Forelimb muscle (tissue), 1 donor: ENCODE measurements at places on chromosomes 7 and 10. TPM values are rescaled to one million over a fixed set of nuclear protein-coding genes. Genes with fewer than 3 reads are reported as not detected.

GRCh38 chr7:121440857-121441503, 44.9 kb upstream of the FAM3C start:
- no peak for DNase-seq

- DNase-seq: no peak
Observed at GRCh38 chr10:132445516-132446194, 48.7 kb downstream of the PWWP2B start.

DNA sequence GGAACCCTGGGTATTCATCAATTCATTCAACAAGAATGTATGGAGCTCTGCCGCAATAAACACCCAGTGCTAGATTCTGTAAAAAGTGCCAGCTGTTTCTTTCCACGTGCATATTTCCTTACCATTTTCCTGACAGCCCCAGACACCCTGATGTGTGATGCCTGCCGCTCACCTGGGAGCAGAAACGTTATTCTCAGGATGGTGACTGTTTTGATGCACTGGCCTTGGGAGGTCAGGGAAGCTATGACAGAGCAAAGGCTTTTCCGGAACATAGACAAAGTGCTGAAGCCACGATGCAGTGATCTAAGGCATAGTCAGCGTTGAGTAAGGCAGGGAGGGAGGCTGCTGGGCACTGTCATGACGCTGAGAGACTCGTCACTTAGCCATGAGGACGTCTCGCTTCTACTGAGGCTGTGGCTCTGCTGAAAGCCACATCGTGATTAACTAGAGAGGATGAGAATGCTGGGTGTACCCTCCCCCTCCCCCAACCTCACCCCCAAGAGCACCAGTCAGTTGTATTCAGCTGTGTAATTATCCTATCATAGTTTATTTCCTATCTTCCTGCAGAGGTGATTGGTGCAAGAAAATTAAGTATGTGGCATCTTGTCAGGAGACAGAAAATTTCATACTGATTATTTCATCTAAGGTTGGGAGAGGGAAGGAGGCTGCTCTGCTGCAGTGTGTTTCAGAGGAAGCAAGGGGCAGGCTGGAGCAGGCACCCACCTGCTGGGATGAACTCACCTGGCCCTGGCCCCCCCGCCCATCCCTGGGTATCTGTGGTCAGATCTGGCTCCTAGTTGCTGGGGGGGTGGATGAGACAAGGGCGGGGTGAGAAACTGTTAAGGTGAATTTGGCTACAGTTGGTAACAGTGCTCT, 48.8 kb upstream of the SMNDC1 start:
- no peak for DNase-seq

GRCh38 chr10:113527211-113527906, 25.5 kb upstream of the HABP2 start:
- DNase-seq: no peak

DNA sequence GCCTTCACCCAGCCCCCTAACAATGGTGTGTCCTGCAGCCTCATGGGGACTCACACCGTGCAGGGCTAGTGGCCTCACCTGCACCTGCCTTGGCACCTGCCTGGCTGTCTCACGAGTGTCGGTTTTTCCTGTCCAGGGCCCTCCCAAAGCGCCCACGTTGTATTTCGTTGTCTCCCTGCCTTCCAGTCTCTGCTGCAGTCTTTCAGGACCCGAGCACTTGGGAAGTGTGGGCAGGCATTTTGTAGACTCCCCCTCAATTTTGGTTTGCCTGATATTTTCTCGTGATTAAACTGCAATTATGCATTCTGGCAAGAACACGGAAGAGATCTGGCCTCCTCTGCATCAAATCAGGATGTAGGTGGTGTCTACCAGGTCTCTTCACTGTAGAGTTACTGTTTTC, 17.9 kb downstream of the BNIP3 start:
- no peak for DNase-seq

GRCh38 chr10:79318369-79318768, 28.9 kb upstream of the PPIF start:
- DNase-seq: no peak

DNA sequence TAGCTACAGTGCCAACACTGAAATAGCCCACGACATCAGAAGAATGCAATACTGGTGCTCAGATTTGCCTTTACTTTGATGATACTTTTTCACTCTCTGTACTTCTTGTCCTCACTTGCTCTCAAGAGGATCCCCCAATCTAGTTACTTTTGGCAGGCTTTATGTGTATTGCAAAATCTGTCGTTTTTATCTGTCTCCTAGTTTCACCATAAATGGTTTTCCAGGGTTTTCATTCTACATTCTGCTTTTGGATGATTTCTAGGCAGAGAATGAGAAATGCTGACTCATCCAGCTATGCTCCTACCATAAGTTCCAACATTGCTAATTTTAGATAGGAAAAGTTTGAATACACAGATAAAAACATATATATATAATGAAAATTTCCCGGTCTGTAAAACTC, 659.5 kb upstream of the NRG3 start:
- DNase-seq: no peak

DNA sequence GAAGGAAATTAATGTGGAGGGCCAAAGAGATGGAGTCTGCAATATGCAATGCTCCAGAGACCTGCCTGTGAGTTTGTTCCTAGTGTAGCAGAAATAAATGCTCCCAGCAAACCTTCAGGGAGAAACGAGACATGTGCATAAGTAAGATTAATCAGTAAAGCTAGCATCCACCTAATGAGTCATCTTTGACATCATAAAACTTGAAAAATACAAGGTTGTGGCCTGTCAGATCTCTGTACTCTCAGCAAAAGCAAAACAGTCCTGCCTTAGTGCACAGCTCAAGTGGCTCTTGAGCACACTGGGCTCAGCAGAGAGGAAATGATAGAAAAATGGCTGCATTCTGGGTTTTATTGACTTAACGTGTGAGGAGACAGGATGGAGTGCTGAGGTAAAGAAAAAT, 32.5 kb upstream of the ERCC6 start:
- no peak for DNase-seq

GRCh38 chr7:99005776-99006175, 127.4 kb downstream of the TRRAP start:
- DNase-seq: no peak

DNA sequence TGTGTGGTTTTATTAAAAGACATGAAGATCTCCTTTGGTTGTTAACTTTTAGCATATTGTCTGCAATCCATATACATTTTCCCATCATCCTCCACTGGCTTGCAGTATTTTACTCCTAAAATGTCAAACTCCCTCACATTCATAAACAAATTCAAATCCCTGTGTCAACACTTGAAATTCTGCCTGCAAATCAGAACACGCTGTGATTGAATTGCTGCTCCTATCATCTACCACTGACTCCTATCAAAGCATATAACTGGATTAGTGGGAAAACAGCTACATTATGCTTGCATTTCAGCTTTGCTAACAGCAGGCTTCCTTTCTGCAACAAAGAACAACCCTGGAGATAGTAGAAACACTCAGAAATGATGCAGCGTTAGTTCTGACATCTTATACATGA, 281.8 kb upstream of the HGF start:
- no peak for DNase-seq

DNA sequence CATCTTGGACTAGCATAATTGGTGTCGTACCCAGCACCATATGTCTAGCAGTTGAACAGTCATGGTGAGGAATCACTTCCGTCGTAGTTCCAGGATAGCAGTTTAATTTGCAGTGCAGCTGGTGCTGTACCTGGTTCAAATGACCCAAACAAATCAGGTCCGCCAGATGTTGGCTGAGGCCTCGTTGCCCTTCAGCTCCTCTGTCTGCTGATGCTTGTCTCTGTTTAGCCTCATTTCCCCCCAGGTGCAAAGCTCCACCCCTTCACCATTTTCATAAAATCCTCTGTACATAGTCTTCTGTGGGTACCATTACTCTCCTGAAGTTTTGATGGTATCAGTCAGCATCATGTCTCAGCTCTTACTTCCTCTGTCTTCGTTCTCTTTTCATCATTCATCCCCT, 35.1 kb downstream of the UMAD1 start:
- no peak for DNase-seq

- no peak for DNase-seq
Observed at GRCh38 chr10:1043532-1043995, 5.4 kb downstream of the IDI1 start.

DNA sequence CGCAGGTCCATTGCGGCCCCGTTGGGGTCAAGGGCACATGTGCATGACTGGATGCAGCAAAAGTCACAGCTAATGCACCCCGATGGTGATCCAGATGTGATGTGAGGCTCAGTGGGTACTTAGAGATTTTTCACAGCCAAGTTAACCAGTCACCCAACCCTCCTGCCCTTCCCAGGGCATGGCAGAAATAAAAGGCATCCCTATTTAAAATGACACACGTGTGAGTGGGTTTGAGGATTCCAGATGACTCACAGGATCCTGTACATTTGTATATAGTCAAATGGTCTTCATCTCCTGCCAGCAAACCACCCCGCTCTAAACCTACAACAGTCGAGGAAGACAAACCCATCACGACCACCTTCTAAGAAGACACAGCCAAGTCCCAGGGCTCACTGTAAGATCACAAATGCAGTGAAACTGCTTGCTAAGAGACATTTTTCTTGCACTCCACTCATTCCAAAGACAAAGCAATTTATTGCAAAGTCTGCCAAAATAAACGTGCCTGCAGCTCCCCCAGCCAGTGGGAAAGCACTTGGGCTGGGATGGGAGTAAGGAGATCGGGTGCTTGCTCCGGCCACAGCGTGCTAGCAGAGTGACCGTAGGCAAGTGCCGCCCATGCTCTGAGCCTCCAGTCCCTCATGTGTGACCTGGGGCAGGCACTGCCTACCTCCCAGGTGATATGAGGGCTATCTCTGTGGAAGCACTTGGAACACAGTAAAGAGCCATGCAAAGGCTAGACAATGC, 86.6 kb upstream of the MACROH2A2 start:
- DNase-seq: no peak

DNA sequence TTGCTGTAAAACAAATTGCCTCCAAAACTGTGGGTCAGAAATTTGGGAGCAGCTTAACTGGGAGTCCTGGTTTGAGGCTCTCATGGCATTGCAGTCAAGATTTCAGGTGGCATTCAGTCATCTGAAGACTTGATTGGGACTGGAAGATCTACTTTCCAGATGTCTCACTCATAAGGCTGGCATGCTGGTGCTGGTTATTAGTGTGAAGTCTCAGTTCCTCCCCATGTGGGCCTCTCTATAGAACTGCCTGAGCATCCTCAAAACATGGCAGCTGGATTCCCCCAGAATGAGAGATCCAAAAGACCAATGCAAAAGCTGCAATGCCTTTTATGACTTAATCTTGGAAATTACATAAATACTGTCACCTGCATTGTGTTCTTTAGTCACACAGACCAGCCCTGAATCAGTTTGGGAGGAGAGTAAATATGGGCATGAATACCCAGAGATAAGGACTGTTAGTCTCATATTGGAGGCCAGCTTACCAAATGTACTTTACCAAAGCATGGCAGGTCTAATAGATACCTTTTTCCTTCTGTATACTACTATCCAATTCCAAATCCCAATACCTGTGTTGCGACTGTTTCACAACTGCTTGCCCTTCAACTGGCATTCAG, 6.5 kb upstream of the HERPUD2 start:
- no peak for DNase-seq

- DNase-seq: no peak
Observed at GRCh38 chr7:134901389-134902020, 84.8 kb upstream of the AGBL3 start.

GRCh38 chr7:95630702-95631458, 34.6 kb upstream of the PDK4 start:
- no peak for DNase-seq

DNA sequence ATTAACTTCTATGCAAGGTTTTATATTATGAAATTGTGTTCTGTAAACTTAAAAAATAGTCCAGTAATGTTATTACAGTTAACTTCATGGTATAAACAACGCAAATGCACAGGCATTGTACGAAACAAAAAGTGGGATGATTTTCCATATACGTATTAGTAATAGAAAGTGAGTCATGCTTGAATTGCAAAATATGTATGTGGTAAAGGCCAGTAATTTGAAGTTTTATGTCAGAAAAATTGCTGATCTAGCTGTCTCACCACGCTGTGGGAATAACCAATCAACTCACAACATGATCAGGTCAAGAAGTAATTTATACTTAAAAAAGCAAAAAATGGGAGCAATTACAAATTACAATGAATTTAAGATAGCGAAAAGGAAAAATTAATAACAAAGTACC, 37.0 kb upstream of the GLI3 start:
- DNase-seq: no peak

GRCh38 chr7:25186436-25186835, 41.9 kb downstream of the NPVF start:
- no peak for DNase-seq

DNA sequence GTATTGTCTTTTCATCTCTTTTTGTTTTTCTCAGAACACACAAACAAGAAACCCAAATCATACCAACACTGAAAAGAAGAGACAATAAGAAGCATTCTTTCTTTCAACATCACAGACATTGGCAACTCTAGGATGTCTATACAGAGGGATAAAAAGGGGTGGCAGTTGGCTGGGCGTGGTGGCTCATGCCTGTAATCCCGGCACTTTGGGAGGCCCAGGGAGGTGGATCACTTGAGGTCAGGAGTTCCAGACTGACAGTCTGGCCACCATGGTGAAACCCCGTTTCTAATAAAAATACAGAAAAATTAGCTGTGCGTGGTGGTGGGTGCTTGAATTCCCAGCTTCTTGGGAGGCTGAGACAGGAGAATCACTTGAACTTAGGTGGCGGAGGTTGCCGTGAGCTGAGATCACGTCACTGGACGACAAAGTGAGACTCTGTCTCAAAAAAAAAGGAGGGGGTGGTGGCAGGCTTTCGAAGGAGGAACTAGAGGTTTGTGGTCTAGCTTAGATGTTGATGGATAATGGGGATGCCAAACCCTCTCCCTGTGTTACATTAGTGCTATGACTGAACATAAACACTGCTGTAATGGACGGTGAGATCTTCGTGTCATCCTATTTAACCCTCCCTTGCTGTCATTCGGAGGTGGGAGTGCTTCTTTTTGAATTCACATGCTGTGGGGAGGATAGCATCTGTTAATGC, 9.4 kb downstream of the CNNM2 start:
- no peak for DNase-seq

- no peak for DNase-seq
Observed at GRCh38 chr10:209357-209756, 74.1 kb downstream of the ZMYND11 start.

- DNase-seq: no peak
Observed at GRCh38 chr7:120792091-120792860, 65.7 kb downstream of the TSPAN12 start.

DNA sequence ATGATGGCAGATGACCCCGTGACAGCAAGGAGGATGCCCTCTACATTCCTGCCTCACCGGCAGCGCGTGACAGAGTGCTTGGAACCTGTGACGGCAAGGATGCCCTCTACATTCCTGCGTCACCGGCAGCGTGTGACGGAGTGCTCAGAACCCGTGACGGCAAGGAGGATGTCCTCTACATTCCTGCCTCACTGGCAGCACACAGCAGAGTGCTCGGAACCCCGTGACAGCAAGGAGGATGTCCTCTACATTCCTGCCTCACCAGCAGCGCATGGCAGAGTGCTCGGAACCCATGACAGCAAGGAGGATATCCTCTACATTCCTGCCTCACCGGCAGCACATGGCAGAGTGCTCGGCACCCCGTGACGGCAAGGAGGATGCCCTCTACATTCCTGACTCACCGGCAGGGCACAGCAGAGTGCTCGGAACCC, 231.0 kb downstream of the DIP2C start:
- DNase-seq: no peak

FRMD4A gene
- 36.3 TPM for polyA plus RNA-seq

H2BK1 gene
- polyA plus RNA-seq: not detected

NRCAM gene
- 34.9 TPM for polyA plus RNA-seq

ANKRD16 gene
- polyA plus RNA-seq: 7.3 TPM

PLCE1 gene
- polyA plus RNA-seq: 47.9 TPM

FKBP6 gene
- 0.23 TPM for polyA plus RNA-seq

CALD1 gene
- 98.8 TPM for polyA plus RNA-seq

CLRN3 gene
- not detected for polyA plus RNA-seq
